Activated gamma-delta T cell treated with Interleukin-2 at 50 U/mL for 16 hours (primary cell): ENCODE measurements at places on chromosomes 3 and 15.
A peak's percentile ranks its signal among the peaks of the same experiment; 100 is the strongest.

DNA sequence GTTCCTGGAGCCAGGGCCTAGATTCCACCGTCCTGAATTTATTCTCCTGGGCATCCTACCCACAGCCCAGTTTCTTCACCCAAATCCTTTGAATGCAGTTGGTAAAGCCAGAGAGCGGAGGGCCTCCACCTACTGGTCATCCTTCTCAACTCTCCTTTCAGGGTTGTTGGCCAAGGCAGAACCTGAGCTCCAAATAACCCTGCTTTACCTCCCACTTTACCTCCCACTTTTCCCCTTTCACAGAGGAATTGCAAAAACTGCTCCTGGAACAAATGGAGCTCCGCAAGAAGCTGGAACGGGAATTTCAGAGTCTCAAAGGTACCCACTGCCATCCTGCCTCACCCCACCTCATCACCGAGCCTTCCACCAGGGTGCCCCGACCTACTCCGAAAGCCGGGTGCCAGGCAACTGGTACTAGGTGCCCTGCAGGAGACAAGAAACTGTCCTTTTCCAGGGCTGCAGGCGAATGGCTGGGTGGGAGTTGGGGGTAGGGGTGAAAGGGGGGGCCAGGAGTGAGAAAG lies 6.8 kb downstream of the SKOR1 start:
- DNase-seq, result no peak

DNA sequence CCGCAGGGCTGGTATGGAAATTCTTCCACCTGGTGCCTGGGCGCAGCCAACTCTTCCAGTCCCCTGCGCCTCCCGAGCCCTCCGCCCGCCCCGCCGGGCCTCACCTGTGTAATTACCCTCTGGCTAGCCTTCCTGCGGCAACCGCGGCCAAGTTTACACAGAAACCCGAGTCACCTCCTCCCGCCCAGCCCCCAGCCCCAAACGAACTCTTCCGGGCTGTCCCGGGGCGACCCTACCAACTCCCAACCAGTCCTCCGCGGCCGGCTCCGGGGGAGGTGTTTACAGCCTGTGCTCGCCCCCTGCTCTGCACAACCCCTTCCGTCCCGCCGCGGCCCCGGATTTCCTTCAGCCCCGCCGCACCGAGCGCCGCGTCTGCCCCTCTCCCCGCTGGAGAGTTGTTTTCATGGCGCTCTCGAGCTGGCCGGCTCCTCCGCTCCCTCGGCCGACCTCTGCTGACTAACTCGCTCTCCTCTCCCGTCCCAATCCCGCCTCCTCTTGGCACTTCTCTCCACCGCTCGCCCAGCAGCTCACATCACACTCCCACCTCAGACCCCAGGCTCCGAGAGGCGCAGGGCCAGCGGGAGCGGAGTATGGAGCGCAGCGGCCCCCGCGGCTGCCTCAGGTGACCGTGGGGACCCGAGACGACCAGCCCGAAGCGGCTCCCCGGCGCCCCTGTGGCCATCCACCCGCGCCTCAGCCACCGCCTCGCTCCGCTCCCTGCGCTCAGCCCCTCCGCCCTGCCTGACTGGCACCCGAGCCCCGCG lies 538 bp downstream of the ATOSA start:
- peak; percentile 72 for DNase-seq

DNA sequence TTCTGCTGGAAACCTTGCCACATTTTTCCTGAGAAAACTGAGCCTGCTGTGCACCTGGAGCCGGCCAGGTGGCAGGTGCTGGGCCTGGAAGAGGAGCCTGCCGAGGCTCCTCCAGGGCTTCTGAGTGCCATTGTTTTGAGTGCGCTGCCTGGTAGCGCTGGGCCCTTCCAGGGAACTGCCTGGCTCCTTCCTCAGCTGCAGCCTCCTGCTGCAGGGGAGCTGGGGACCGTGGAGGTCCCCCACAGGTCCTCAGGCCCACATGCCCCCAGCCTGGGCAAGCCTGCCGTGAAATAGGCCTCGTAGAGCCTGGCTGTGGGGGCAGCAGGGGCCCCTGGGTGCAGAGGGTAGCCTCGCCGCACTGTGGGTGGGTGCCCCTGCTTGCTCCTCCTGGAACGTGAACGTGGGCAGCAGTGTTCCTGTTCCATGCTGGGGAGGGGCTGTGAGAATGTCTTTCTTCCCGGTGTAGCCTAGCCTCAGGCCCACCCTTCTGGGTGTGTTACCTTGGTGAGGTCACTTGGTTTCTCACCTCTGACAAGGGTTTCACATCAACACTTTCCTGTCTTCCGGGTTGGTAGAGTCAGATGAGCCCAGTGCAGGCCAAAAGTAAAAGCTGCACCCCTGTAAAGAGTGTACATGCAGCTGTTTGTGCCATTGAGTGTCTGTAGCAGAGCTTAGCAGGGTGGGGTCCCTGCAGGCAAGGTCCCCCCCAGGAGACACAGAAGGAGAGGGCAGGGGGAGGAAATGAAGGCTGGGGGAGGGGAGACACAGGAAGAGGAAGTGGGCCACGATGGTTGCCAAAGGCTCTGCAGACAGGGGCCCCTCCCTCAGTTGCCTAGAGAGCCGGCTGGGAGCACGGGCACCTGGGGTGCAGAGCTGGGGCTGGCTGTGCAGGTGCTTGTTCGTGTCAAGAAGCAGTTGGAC lies 34.5 kb downstream of the KLF13 start:
- peak; percentile 88 for DNase-seq

DNA sequence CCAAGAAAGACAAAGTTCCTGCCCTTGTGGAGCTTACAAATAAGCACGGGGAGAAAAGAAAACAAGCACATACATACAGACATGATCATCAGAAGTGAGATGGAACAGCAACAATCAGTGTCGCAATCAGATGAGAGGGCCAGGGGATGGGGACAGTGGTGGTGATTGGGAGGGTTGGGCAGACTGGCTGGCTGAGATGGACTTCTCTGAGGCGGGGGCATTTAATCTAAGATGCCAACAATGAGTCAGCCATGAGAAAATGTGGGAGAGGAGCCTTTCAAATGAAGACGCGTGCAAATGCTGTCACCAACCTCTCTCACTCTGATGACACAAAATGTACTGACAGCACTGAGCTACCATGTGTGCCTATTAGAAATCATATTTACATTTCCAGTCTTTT lies 81.4 kb downstream of the NCEH1 start:
- no peak for DNase-seq

- no peak for DNase-seq
These were observed 25.9 kb downstream of the RFTN1 start for GRCh38 chr3:16487511-16488175.

DNA sequence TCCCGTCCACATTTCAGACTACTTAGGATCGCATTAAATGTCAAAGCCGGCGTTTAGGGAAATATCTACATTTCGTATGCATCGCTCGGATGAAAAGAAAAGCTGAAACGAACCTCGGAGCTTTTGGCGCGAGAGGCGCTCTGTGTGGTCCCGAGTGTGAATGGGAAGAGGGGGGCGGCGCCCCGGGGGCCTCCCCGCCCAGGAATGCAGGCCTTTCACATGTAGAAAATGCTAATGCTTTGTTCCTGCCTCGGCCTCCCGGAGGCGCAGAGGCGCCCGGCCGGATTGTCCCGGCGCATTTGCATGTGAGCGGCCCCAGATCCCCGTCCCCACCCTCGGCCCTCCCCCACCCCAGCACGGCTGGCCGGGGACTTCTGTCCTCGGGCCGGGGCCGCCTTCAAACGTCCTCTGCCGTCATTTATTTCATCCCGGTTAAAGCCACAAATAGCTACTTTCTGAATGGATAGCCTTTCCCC lies 37.0 kb upstream of the TRIM71 start:
- DNase-seq, result no peak

GRCh38 chr3:73471986-73472787 lies 152.6 kb downstream of the PDZRN3 start:
- no peak for DNase-seq

DNA sequence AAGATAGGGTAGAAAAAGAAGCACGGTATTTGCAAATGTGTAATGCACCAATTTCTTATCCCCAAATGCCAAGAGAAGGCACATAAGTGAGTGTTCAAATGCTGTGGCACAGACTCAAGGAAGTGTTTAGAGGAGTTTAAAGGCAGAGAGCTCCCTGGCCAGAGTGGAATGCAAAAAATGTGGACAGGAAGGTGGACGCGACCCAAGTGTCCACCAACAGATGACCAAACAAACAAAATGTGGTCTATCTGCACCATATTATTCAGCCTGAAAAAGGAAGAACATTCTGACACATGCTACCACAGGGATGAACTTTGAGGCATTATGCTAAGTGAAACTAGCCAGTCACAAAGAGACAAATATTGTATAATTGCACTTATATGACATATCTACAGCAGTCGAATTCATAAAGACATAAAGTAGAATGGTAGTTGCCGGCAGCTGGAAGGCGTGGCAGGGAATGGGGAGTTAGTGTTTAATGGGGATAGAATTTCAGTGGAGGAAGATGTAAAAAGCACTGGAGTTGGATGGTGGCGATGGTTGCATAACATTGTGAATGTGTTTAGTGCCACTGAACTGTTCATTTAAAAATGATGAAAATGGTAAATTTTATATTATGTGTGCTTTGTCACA lies 126.6 kb downstream of the SRGAP3 start:
- no peak for DNase-seq

DNA sequence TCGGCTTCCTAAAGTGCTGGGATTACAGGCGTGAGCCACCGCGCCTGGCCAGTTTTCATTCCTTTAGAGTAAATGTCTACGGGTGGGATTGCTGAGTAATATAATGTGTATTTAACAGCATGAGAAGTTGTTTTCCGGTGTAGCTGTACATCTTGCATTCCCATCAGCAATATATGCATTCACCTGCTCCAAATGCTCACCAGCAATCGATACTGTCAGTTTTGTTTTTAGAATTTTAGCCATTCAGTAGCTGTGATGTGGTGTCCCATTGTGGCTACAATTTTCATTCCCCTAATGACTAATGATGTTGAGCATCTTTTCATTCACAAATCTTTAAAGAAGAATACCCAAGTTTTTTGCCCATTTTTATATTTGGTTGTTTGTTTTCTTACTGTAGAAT lies 134.8 kb upstream of the RGMA start:
- no peak for DNase-seq

GRCh38 chr3:112802338-112802737 lies 44.3 kb downstream of the CD200R1L start:
- DNase-seq, result no peak

DNA sequence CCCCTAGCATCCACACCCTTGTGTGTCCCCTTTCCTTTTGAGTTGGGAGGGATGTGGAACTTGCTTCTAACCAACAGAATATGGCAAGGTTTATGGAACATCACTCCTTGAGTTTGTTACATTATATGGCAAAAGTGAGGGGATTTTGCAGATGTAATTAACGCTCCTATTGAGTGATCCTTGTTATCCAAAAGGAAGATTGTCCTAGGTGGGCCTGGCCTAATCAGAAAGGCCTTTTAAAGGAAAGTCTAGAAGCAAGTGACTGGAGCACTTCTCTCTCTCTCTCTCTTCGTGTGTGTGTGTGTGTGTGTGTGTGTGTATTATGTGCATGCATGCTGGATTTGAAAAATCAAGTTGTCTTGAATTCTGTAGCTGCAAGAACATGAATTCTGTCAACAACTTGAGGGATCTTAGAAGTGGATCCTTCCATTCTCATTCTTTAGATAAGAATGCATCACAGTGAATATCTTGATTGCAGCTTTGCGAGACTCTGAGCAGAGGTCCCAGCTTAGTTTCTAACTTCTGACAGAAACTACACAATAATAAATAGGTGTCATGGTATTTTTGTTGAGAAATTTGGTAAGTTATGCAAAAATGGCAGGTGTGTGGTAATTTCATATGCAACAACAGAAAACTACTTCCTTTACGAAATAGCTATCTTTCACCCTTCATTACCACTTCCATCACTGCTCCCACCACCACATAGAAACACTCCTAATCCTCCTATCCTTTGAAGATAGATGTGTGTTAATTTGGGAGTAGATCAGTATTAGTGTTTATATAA lies 360.9 kb upstream of the CBLB start:
- DNase-seq, result no peak

DNA sequence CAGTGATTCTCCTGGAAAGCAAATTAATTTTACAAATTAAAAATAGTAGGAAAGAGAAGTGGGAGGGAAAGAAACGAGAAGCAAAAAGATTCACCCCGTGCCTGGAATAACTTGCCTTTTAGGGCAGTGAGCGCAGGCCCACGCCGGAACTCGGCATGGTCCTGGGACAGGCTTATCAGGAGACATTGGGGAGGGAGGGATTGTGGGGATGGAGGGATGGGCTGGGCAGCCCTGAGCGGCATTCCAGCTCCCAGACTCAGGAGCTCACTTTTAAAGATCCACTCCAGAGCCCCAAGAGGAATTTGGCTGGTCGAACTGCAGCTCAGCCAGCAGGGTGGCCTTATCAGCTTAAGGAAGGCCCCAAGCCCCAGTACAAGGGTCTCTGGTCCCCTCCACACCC lies 117.9 kb downstream of the ADCY5 start:
- DNase-seq, result no peak

GRCh38 chr15:57665939-57666338 lies 40.6 kb upstream of the POLR2M start:
- no peak for DNase-seq

DNA sequence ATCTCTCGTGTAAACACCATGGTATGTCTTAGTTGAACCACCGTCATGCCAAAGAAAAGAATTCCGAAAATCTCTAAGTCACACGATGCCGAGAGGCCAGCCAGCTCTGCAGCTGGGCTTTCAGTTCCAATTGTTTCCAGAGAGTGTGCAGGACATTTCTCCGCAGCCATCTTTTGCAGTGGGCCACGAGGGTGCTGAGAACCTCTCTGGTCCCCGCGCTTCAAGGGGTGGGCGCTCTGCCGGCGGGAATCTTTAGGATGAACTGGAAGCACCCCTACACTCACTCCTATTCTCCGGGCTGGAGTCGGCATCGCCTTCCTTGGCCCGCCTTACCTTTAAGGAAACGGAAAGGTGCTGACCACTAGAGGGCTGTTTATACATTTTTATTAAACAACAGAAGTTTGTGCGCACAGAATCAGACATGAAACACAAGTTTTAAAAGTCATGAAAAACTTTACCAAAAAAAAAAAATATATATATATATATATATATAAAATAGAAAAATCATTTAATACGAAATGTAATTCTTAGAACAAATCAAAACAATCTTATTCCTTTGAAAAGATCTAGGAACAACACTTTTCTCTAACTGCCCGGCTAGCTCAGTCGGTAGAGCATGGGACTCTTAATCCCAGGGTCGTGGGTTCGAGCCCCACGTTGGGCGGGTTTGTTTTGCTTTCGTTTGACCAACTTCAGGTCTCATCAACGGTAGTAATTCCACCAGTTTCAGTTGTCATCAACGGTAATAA lies 12.5 kb upstream of the MORF4L1 start:
- DNase-seq, result peak; percentile 54
